Left colon (tissue), 2 donors: ENCODE measurements at places on chromosomes 4 and X. TPM values are rescaled to one million over a fixed set of nuclear protein-coding genes. Genes with fewer than 3 reads are reported as not detected.

PRDM8 gene
- 2.3 TPM for total RNA-seq

FREM3 gene
- not detected for total RNA-seq

PHOX2B gene
- total RNA-seq = 0.09 TPM

FRAS1 gene
- 1.3 TPM for total RNA-seq

ZNF157 gene
- not detected for total RNA-seq

STATH gene
- total RNA-seq = not detected

LINC00632 gene
- total RNA-seq = 32.1 TPM

RNF128 gene
- 43.0 TPM for total RNA-seq

LUZP4 gene
- not detected for total RNA-seq

BTK gene
- 5.4 TPM for total RNA-seq

SLIT2 gene
- 1.9 TPM for total RNA-seq

FRMD7 gene
- not detected for total RNA-seq

ASB12 gene
- total RNA-seq = 0.34 TPM

GRCh38 chrX:120311727-120312063 is 434 bp upstream of the TMEM255A start:
- DNase-seq = no peak

DNA sequence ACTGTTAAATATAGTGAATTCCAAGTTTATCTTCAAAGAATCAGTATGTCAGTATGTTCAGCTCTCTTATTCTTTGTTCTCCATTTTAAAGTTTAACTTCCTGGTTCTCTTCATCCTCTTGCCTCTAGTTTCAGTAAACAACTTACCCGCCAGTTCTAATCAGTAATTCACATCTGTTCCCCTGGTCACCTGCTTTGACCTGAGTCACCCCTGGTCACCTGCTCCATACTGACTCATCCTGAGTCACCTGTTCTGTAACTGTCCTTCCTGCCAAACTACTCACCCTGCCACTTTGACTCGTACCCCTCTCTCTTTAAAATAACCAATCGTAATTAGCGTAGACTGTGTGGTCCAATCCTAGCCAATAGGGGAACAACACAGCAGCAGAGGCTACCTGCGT is 992.7 kb upstream of the HS3ST1 start:
- DNase-seq = no peak

- DNase-seq = no peak
Measured at GRCh38 chrX:72712094-72712755, 1.9 kb downstream of the PHKA1 start.

DNA sequence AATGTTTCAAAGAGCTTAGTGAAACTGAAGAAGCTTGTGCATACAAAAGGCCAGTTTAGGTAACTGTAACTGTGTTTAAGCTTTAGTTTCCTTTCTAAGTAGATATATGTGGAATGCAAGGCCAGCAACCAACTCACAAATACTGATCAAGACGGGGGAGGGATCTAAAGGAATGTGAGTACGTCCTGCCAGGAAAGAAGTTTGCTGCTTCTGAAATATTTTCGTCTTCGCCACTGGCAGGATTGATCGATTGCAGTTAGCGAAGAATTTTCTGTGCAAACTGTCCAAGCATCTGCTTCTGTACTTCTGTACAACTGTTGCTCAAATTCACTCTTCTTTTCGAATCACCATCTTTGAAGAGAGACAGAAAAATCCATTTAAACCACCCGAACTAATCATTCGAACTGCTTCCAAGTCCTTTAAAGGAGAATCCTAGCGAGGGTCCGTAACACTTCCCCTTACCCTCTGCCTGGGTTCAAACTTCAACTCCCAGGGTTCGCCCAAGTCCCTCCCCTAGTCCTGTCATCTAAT is 373 bp upstream of the INTS6L start:
- no peak for DNase-seq

GRCh38 chr4:2489841-2490552 is 21.1 kb downstream of the RNF4 start:
- DNase-seq = no peak

DNA sequence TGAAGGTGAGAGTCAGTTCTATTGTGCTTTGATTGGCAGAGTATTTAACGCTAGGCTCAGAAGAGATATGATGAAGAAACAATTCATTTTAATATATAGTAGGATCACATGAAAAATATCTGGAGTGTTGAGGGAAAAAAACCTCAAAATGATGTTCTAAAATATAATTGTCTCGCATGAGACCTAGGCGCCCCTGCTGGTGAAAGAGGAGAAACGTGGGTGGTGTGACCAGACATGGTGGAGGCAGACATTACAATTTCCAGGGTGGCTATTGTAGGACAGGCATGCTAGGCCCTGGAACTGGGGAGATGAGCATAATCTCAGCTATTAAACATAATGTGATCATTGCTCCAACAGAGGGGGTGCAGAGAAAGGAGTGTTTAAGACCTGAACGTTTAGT is 210.0 kb downstream of the HS3ST1 start:
- DNase-seq = no peak

DNA sequence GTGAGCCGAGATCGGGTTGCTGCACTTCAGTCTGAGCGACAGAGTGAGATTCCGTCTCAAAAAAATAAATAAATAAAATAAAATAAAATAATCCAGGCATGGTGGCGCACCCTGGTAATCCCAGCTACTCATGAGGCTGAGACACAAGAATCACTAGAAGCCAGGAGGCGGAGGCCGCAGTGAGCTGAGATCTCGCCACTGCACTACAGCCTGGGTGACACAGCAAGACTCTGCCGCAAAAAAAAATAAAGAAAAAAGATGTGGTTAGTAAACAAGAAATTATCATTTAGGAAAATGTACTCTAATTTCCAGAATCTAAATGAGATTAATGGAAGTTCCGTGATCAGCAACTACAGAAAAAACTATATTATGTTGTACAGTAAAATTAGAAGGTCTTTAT is 14.5 kb upstream of the LRBA start:
- no peak for DNase-seq

- DNase-seq = no peak
Measured at GRCh38 chr4:106953036-106953705, 82.9 kb downstream of the DKK2 start.

GRCh38 chr4:95563638-95564337 is 15.0 kb upstream of the UNC5C start:
- DNase-seq = no peak

DNA sequence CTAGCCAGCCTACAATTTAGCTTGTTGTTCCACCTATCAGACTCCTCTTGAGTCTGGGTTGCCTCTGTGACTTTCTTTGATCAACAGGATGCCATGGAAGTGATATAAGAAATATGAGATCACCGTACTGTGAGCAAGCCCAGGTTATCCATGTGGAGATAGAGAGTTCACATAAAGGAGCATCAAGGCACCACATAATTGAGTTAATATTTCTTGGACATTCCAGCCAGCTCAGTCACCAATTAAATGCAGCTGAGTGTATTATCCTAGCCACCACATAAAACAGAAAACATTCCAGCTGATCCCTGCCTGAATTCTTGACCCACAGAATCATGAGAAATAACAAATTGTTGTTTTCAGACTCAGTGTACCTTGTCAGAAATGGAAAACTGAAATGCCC is 253.6 kb downstream of the PPP1R2C start:
- DNase-seq = no peak

GRCh38 chr4:102342404-102343074 is 2.7 kb downstream of the SLC39A8 start:
- DNase-seq = no peak

DNA sequence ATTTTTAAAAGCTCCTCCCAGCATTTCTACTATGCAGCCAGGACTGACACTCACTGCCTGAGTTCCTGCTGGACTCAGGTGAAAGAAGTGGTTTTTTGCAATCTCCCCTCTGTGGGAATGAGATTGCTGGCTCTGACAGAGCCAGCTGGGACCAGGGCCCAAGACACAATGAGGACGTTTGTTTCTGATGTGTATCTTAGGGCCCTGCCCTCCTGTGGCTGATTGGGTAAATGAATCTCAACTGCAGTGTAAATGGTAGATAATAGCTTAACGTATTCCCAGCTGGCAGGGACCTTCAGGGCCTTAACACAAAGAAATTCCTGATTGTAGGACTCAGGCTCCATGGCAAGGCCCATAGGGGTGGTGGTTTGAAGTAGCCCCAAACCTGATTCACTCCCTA is 85.8 kb upstream of the PRPS1 start:
- peak; percentile 6 for DNase-seq

DNA sequence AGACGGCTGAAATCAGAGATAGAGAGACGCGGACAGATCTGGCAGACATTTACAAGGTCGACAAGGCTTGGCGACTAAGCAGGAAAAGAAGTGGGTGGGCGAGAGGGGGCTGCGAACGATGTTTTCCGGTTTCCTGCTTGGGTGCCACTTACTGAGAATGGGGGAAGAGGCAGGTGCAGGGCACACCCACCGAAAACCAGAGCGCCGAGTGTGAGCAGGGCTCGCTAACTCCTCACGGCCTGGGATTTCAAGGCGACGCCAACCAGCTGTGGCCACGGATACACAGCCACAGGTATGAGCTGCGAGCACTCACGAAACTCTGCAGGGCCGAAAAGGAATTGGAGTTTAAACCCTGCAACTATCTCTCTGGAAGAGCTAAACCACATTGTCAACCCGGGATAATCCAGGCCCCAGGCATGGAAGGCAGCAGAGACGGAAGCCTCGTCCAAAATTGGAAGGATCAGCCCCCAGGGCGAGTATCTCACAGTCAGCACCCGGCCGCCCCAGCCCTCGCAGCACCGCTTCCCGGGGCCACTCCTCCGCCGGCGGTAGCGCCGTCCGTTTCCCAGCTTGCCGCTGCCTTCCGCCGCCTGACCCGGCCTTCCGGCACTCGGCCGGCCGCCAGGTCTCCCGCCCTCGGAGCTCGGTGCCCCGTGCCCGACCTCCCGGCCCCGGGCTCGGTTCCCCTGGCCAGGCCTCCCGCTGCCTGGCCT is 778 bp downstream of the CASP3 start:
- DNase-seq = peak; percentile 74

DNA sequence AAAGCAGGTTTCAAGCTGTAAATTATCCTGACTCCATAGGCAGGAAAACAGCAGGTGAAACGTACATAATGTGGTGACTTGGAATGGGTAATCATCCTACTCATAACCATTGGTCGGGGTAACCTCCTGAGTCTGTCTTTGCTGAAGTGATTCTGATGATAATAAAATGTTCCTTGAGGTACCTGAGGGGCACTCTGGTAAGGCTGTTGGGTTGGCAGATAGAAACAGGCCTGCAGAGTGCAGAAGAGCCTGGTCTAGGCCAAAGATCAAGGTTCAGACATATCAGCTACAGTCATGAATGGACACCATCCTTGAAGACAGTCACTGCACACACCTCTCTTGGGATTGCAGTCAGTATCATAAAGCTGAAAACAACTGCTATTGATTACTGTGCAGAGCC is 174.7 kb upstream of the RPL34 start:
- no peak for DNase-seq
